NCI-H2081 (cell line): ENCODE measurements at places on chromosomes 1 and 21.

DNA sequence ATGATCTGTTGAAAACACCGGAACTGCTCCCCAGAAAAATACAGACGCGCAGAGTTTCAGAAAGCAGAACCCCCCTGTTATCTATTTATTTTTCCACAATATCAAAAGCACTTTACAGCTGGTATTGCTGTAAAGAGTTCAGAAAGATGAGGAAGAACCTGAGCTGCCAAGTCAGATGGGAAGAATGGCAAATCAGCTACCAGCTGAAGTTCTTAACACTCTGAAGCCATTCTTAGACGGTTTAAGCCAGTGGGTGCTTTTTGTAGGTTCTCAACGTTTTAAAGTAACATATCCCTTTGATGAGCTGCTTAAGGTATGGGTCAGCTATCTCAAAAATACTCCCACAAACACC, 714 bp upstream of the AKIRIN1 start:
- no peak for DNase-seq

GRCh38 chr1:183804916-183805841, at the start of gene RGL1:
Gene RGL1, plus strand, starts transcription at chr1:183805120. Its CDS starts 178 bp downstream, at chr1:183805298.
- peak; percentile 57 for DNase-seq

DNA sequence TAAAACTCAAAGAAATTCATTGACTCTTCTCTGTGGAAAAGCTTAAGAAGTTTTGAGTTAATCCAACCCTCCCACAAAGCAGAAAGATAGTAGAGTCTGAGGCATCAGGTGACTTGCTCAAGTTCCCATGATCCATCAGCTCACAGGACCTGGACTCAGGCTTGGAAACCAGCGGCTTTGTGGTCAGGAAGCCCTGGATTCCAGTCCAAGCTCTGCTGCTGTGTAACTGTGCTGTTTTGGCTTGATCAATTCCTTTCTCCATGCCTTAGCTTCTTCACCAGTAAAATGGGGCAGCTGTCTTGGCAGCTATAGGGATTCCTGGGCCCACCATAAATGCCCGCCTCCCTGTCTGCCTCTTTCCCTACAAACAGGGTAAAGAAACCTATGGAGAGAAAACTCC, 180.2 kb downstream of the HIVEP3 start:
- no peak for DNase-seq

- DNase-seq: no peak
Measured at GRCh38 chr1:1039145-1039910, 19.4 kb downstream of the AGRN start.

- peak; percentile 55 for DNase-seq
Measured at GRCh38 chr1:204357551-204358490, 1.9 kb downstream of the PLEKHA6 start.

GRCh38 chr1:6888870-6889269, 103.6 kb downstream of the CAMTA1 start:
- DNase-seq: no peak

GRCh38 chr21:46284077-46284644, 1.2 kb downstream of the MCM3AP start:
- DNase-seq: peak; percentile 5

GRCh38 chr1:8671306-8671917, 146.0 kb downstream of the RERE start:
- DNase-seq: peak; percentile 39

DNA sequence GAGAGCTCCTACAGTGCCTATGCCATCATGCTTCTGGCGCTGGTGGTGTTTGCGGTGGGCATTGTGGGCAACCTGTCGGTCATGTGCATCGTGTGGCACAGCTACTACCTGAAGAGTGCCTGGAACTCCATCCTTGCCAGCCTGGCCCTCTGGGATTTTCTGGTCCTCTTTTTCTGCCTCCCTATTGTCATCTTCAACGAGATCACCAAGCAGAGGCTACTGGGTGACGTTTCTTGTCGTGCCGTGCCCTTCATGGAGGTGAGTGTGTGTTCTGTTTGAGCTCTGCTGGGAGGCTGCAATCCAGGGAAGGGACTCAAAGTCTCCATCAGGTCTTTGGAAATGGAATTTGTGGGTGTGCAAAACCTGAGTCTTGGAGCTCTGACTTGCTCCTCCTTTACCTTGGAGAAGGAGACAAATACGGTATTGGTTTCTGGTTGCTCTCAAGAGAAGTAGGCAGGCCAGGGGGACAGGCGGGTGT, 658 bp downstream of the GPR37L1 start:
- DNase-seq: no peak

GRCh38 chr1:97063532-97063931, 341.9 kb downstream of the PTBP2 start:
- DNase-seq: no peak

GRCh38 chr1:197798492-197798891, 23.2 kb upstream of the DENND1B start:
- no peak for DNase-seq

DNA sequence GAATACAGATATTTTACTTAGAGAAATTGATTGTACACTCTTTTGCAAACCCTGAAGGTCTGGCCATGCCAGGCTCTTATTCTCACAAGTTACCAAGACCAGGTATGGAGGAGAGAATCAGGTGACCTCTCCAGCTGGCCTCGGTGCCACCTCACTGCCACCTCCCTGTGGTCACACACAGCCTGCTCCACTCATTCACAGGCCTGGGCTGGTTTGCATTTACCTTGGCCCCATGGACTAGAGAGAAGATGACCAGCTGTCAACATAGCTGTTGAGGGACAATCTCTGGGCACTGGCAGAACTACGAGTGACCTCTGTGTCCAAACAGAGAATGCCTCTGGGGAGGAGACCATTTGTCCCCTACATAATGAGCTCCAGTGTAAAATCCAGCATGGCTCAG, 291.2 kb upstream of the RUNX1 start:
- DNase-seq: no peak

DNA sequence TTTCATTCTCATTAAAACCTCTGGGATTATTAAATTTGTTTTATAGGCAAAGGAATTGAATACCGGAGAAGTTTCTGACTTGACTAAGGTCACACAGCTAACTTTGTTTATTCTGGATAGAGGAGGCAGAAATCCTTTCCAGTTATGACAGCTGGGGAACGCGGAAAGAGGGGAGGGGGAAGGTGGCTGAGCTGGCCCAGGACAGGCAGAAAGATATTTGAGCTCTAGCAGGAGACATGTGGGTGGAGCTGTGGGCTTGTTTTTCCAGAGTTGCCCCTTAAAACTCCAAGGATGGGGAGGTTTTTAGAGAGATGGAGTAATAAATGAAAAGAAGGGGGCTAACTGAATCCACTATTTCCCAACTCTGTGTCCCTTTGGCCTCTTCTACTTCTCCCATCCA, 27.8 kb downstream of the FOXD2 start:
- DNase-seq: no peak

DNA sequence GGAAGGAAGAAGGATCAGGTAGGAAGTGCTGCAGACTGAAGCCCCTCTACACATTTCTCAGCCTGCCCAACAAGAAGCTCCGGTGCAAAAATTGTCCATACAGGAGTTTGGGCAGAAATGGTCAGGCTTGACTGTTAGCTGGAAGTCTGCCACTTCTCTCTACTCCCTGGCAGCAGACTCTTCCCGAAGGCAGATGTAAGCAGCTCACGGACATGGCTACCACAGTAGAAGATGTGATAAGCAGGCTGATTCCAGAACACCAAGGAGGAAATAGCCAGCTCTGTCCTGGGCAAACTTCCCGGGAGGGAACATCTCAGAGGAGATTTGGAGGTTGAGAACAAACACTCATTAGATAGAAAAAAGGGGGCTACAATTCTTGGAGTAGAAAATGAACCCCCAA, 52.6 kb downstream of the TRABD2B start:
- no peak for DNase-seq

- no peak for DNase-seq
Measured at GRCh38 chr1:8267307-8267706, 50.6 kb upstream of the SLC45A1 start.

- DNase-seq: no peak
Measured at GRCh38 chr1:3061566-3061965, 7.4 kb upstream of the PRDM16 start.

DNA sequence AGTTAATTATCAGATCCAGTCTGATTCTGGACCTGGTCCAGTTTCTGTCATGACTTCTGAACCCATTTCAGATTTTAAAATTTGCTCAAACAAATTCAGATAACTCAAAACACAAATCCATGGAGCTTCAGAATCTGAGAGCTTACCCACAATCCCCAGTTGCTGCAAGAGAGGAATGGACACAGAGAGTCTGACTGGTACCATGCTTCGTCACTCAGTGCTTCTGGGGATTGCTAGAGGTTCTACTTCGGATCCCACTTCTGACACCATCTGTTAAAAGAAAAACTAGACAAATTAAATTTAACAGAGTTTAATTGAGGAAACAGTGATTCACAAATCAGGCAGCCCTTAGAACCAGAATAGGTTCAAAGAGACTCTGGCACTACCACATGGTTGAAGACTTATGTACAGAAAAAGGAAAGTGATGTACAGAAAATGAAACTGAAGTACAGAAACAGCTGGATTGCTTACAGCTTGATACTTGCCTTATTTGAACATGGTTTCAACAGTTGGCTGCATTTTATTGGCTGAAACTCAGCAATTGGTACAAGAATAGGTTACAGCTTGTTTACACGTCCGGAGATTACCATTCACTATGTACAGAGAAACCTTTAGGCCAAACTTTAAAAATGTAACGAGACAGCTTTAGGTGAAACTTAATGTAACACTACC, 60.7 kb upstream of the TEKT2 start:
- no peak for DNase-seq

DNA sequence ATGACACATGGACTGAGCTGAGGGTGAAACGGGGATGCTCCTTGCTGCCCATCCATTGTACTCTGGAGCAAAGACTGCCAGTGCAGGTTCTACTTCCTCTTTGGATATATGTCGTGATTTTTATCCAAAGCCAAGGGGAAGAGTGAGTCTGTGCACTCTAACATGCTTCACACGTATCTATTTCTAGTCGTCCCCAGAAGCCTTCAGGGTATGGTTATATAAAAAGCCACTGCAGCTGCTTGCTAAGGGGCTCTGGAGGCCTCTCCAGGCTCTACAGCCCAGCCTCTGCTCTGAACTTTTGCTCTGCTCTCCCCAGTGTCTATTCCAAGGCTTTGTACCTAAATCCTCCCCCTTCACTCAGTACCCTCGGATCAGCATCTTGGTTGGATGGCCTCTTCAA, 20.1 kb downstream of the PAFAH2 start:
- DNase-seq: no peak

DNA sequence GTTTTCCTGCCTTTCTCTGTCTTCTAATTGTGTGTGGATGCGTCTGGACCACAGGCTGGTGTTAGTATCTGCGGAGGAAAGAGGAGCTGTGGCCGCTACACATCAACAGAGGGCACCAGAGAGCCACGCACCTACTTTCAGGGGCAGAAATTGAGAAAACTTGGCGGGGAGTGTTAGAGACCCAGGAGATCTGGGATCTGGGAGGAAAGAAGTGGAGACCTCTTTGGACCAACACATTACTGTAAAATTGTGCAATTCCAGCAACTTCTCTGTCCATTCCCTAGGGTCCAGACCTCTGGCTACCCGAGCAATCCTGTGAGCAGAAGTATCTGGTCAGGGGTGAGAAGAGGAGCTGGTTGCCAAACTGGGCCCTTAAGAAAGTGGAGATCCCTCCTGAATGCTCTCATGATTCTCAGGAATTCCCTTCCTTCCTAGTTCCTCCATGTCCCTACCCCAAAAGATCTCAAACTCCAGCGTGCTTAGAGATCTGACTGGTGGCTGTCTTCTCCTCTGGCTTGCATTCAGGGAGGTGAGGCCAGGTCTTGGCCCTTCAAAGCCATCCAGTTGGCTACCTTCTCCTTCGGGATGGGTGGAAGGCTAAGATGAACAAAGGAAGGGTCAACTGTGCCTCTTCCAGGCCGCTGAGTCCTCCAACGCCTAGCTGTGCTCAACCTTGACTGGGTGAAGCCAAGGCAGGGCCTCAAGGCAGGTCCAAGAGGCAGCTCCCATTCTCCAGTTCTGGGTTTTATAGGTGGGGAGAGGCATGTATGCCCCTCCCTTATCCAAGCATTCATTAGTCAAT, 1.2 kb upstream of the KIRREL1 start:
- DNase-seq: peak; percentile 26

- peak; percentile 76 for DNase-seq
Measured at GRCh38 chr1:150281221-150281757, 1.1 kb upstream of the CIART start.

DNA sequence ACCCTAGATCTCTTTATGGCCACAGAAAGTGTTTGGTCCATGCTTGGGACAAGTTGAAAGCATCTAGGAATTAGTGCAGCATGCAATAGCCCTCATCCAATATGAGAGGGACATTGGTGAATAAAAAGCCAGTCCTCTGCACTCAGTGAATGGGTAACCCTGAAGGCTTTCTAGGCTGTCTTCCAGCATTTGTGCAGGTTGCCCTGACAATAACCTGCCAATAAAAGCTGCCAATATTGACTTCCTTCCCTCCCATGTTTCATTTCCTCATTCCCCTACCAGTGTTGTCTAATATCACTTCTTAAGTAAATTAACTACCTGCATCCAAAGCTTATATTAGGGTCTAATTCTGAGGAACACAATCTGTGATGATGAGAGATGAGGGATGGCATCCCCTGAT, 563.6 kb upstream of the NEGR1 start:
- DNase-seq: no peak

GRCh38 chr1:198541737-198542136, 1.3 kb upstream of the ATP6V1G3 start:
- no peak for DNase-seq

- DNase-seq: no peak
Measured at GRCh38 chr1:59186656-59187055, 110.2 kb upstream of the FGGY start.

DNA sequence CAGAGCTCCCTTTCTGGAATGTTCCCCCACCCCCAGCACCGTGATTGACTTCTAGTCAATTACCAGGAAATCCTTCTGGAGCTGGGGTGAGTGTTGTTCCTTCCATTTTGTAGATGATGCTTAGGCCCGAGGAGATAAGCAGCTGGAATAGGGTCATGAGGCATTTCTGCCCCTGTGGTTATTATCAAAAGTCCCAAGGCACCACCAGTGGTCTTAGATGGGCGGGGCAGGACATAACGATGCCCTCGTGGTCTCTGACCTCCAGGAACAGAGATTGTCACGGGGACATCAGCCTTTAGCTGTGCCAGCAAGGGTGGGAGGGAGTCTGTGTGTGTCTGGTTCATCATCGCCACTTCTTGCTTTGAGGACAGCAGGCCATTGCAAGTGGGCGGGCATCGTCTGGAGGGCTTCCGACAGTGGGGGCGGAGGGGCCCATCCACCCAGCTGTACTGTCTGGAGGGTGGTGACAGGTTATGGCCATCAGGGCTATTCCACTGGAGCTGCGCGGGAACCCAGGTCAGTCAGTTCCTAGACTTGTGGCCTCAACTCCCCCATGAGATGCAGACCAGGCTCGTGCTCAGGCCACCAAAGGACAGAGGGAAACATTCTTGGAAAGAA, 22.6 kb downstream of the TNFRSF8 start:
- no peak for DNase-seq
